ENCODE measurements at places on chromosomes 12 and 14.

DNA sequence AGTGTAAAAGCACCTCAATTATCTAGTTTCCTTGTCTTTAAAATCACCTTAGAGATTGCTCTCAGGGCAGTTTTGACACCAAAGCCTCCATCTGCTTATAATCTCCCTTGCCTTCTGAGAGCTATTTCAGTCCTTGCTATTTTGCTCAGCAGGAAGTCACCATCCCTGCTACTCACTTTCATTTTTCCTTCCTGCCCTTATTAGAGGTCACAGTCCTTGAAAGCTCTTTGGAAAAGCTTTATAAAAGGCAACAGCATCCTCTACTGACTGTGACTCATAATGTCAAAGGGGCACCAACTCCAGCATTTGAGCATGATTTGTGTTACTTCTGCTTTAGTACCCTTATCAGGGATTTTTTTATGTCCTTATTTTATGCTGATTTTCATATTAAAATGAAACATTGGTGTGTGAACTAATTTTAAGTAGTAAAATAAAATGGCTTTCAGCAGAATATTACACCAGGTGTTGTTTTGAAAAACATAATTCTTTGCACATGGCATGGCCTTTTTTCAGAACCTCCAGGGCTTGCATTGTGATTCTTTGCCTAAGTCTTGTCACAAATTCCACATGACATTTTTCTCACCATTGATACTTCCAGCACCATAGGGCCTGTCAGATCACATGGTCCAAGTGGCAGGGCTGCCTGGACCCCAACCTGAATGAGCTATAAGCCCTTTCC, 213.0 kb downstream of the ADAMTS20 start:
- DNase-seq, result peak; percentile 68

- DNase-seq, result no peak
Observed at GRCh38 chr14:36785511-36785910, 123.9 kb downstream of the PAX9 start.

- DNase-seq, result no peak
Observed at GRCh38 chr14:53596853-53597525, 359.6 kb downstream of the BMP4 start.

DNA sequence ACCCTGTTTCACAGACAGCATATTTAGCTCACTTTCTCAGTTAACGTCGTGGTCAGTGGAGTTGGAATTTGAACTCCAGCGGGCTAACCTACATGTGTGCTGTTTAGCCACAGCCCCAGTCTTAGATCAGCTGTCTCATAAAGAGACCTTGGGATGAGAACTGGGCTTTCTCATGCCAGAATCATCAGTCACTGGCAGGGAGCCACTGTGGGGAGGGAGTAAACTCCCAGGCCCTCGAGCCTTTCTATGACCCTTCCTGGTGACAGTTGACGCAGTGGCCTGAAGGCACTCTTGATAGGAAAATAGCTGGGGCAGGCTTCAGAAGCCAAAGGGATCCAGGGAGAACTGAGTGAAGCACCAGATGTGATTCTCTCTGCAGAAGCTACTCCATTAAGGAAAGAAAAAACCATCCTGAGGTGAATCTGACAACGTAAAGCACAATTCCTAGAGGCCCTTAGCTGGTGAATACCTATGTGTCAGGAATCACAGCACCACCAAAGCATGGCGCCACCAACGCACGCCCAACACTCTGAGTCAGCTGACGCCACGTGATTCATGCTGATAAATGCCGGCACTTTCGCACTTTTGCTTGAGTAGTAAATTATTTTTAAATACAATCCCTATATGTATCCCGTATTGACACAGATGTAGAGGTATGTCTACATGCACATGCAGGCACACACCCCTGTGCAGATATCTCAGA, 279.6 kb upstream of the TMEM132C start:
- DNase-seq, result no peak

DNA sequence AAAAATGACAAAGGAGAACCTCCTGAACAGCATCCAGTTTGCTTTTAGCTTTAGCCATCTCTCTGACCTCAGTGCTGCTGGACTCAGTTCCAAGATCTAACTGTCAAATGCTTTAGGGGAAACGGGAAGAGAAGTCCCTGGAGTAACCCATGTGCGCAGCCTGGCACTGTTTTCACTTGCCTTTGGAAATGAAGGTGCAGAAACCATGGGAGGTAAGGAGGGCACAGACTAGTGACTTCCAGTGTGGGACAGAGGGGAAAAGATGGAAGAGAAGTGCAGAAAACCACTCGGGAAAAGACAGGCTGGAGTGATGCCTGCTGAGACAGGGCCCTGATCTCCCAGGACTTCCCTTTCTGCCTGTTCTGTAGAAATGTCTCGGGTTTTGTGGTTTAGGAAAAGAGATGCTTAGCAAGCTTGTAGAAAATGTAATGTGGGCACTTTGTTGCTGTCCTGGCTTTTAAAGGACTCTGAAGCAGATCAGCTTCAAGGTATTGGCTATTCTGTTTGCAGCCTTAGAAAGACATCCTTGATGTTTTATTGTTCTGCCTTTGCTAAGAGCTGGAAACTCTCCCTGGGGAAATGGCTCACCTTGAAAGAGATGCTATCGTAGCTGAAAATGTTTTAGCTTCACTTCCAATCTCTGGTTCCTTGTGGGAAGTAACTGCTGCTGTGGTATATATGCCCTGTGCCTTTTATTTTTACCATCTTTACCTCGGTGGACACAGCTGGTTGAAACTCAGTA, 124.6 kb upstream of the HIF1A start:
- DNase-seq, result peak; percentile 53

DNA sequence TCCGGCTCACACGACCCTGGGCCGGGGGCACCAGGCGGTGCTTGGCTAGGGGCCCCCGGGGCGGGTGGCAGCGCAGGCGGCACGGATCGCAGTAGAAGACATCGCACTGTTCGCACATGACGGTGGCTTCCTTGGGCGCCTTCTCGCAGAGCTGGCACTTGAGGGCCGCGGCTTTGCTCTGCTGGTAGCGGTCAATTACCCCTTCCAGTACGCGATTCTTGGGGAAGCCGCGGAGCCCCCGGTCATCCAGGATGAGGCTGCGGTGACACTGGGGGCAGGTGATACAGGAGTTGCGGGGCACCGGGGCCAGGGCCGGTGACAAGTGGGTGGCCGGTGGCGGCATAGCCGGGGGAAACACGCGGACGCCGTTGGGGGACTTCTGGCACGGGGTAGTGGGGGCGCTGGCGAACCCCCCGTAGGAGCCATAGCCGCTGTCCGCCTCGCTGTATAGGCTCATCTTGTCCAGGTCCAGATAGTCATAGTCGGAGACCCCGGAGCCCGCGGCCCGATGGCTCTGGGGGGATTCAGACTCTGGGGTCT, 553 bp downstream of the TRIM9 start:
- DNase-seq, result no peak
